ENCODE measurements at places on chromosomes 6 and 20. TPM values are rescaled to one million over a fixed set of nuclear protein-coding genes. Genes with fewer than 3 reads are reported as not detected.

Gene C6orf58
- 1.6 TPM for polyA plus RNA-seq

Gene OR2H2
- polyA plus RNA-seq = 2.0 TPM

Gene SNX21
- 40.7 TPM for polyA plus RNA-seq

Gene C6orf141
- 4.6 TPM for polyA plus RNA-seq

Gene GATA5
- not detected for polyA plus RNA-seq

Gene VWA7
- 4.3 TPM for polyA plus RNA-seq

Gene HCK
- polyA plus RNA-seq = 5.1 TPM

All from spinal cord (tissue), 10 donors.